Fibroblast of skin of left biceps (primary cell): ENCODE measurements at places on chromosomes 2 and 18.
A peak's percentile ranks its signal among the peaks of the same experiment; 100 is the strongest.

GRCh38 chr2:219261024-219261855, 7.5 kb upstream of the TUBA4A start:
- no peak for DNase-seq

GRCh38 chr2:84613082-84613481, 96.8 kb downstream of the DNAH6 start:
- DNase-seq: no peak

DNA sequence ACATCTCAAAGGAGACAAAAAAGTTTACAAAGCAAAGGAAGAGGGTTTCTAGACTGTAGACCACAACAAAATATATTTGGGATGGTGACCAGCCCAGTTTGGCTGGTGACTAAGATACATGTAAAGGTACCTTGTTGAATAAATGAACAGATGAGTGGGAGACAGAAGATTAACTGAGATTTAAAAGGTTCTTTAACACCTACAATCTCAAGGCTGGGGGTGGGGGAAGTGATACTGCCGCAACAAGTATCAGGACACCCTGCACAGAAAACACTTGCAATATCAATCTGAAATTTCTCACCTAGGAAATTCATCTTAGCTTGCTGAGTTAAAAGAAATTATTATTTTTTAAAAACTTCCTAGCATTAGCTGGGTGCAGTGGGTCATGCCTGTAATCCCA, 8.3 kb downstream of the RNF149 start:
- no peak for DNase-seq

DNA sequence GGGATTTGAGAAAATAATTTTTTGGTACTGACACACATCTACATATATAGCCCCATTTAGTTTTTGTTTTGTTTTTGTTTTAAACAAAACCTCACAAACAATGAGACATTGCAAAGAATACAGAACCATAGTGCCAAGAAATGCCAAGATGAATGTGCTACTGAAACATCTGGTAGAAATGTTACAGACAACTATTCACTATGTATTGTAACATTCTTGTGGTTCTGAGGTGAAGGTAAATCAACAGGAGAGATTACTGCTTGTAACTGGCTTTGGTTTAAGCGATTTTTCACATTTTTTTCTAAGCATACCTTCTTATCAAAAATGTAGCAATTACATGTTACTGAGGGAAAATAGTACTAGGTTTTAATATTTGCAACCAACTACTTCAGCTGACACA, 281.3 kb downstream of the ZNF804A start:
- no peak for DNase-seq

DNA sequence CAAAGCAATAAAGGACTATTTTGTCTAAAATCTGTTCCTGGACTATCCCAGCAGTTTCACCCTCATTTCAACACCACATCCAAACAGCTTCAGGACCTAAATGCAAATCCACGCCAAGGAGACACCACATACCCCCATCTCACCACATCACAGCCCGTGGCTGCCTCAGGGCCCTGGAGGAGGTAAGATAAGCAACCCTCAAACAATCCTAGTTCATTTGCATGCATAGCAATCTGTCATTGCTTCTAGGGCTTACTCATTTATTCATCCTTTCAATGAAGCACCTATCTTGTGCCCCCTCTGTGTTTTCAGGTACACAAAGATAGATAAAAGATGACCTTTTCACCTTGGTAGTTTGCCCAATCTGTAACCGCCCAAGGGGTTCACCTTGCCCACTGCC, 86.5 kb downstream of the VSNL1 start:
- no peak for DNase-seq

DNA sequence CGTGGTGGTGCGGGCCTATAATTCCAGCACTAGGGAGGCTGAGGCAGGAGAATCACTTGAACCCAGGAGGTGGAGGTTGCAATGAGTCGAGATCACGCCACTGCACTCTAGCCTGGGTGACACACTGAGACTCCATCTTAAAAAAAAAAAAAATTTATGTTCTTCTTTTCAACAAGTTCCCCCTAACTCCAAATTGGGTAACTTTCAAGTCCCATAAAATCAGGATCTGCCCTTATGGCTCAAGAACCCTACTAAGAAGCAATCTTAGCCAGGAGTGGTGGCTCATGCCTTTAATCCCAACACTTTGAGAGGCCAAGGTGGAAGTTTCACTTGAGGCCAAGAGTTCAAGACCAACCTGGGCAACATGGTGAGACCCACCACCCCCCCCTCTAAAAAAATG, 30.3 kb upstream of the TLK1 start:
- DNase-seq: no peak

GRCh38 chr2:183597841-183598240, 473.6 kb downstream of the NUP35 start:
- DNase-seq: no peak

DNA sequence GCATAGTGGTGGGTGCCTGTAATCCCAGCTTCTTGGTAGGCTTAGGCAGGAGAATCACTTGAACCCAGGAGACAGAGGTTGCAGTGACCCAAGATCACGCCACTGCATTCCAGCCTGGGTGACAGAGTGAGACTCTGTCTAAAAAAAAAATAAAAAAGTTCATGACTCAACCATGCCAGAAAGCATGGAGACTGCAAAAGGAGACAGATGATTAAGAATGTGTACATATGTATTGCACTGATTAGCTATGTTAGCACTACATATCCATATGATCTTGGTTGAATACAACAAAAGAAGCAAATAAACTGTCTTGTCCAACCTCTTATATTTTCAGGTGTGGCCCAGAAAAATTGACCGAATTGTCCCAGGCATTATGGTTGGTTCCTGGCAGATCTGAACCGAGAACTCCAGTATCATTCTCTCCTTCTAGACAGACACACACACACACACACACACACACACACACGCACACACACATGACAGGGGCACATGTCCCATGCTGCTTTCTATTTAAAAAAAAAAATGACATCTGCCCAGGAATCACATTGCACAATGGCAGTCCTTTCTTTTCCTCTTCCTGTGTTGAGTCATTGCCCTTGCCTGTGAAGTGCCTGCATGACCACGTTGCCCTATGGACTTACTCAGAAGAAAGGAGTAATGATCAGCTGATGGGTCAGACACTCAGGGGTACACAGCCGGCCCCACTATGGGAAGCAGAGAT, 65.6 kb downstream of the MYCN start:
- no peak for DNase-seq

DNA sequence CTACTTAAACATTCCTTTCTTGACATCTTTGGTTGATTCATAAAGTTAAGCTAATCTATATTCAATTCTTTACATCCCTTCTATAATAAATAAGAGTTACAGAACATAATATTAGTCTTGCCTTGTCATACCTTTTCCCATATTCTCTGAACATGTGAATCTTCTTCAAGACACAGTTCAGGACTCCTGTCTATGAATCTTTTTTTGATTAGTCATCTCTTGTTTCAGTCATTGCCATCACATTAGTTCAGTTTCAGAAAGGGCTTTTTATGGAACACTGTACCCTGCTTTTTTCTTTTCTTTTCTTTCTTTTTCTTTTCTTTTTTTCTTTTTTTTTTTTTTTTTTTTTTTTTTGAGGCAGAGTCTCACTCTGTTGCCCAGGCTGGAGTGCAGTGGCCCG, 181.2 kb downstream of the UBE2E3 start:
- no peak for DNase-seq

DNA sequence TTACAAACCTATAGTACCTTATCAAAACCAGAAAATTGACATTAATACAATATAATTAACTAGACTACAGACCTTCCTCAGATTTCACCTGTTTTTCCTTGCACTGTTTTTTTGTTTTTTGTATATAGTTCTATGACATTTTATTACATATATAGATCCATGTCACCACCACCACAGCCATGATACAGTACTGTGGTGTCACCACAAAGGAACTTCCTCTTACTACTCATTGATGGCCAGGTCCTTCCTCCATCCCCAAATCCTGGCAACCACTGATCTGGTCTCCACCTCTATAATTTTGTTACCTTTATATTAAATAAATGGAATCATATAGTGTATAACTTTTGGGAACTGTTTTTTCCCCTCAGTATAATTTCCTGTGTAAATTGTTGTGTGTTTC, 19.4 kb upstream of the ATP6V1B1 start:
- no peak for DNase-seq

DNA sequence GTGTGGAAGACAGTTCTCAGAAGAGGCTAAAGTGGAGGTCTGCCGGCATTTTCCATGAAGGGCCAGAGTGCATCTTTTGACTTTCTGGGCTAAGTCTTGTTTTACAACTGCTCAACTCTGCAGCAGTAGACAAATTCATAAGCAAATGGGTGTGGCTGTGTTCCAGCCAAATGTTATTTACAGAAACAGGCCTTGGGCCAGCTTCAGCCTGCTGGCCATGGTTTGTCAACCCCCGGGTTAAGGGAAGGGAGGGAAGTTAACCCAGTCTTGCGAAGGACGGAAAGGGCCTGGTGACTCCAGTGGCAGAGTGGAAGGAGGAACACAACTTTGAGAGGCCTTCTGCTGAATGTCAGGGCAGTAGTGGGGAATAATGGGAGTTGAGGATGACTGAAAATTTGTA, 34.3 kb upstream of the NCKAP5 start:
- no peak for DNase-seq

GRCh38 chr18:6785001-6785400, 55.5 kb downstream of the ARHGAP28 start:
- DNase-seq: peak; percentile 32

GRCh38 chr2:221562226-221562625, 9.9 kb downstream of the EPHA4 start:
- no peak for DNase-seq
